ENCODE measurements at places on chromosomes 7 and 10.

DNA sequence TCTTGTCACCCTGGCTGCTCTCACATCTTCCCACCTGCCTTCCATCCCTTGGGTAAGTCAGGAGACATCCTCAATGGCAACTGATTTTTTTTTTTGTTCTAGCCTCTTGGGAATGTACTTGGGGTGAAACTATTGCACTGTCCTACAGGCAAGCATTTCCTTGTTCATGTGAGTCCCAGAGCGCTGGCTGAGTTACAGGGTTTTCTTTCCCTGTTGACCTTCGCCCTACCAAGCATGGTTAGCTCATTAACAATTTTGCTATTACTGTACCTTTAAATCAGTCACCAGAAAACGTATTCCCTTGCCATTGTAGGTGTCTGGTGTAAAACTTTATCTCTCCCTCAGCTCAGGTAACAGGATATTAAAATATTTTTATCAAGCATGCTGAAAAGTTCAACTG lies 98.9 kb downstream of the PRLHR start:
- DNase-seq = no peak

DNA sequence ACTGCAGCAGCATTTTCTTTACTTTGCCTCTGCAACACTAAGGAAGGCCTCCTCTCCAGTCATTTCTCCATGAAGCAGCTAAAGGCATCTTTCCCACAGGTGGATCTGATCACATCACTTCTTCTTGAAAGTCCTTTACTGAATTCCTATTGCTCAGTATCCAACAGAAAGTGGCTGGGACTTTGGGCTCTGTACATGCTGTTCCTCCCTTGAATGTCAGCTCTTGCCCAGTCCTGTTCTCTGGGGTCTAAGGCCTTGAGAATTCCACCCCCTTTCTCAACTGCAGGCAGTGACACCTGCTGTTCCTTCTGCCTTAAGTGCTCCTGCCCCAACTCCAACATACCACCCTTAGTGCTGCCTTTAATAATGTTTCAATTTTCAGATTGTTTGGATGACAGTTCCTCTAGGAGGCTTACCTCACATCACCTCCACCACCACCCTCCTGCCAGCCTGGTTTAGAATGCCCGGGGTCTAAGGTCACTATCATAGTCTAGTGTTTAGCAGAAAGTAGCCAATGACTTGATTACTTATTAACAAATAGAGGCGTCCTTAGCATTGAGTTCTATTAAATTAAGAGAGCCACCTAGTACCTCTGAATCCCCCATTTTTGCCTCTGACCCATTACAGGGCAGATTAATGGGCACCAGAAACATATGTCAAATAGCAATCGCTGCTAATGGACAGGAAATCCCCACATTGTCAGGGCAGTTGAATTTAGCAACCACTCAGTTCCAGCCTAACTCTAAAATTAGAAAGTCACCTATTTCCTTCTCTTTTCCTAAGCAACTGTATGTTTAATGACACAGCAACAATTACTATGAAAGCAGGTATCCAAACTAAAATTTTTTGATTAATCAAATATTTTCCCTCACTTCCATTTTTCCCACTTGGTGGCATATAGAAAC lies 11.4 kb downstream of the INHBA start:
- no peak for DNase-seq

DNA sequence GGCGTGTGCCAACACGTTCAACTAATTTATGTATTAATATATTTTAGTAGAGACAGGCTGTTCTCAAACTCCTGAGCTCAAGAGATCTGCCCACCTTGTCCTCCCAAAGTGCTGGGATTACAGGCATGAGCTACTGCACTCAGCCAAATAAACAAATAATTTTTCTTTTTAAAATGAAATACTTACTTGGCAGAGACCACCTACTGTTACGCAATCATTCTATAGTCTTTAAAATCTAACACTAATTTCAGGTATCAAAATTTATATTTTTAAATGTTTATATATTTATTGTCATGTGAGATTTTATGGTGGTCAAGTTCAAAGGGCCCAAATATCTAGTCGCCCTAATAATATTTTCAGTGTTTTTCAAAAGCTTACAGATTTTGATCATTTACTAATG lies 323.3 kb downstream of the PCDH15 start:
- no peak for DNase-seq

DNA sequence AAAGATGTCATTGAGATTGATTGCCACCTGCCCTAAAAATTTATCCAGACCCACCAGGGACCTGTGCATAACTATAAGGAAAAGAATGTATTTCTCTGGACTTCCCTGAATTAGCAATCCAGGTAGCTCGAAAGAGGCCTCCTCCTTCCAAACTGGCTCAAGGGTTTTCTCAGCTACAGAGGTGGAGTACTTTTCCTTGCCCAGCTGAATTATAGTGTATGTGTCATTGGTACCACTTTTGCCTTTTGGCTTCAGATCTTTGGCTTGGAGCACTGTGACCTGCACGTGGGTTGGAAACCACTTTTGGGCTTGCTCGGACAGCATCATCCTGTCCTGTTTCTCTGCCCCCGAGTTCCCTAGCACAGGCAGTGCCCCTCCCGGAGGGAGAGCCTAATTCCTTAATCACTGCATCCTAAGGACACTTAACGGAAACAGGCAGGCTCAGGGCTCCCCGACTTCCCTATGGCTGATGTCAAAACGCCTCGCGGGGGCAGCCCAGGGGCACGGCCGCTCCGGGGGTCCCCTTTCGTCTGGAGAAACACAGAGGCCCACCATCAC lies 825 bp downstream of the RAB11FIP2 start:
- peak; percentile 41 for DNase-seq
